ENCODE measurements at places on chromosomes 12 and 14.

DNA sequence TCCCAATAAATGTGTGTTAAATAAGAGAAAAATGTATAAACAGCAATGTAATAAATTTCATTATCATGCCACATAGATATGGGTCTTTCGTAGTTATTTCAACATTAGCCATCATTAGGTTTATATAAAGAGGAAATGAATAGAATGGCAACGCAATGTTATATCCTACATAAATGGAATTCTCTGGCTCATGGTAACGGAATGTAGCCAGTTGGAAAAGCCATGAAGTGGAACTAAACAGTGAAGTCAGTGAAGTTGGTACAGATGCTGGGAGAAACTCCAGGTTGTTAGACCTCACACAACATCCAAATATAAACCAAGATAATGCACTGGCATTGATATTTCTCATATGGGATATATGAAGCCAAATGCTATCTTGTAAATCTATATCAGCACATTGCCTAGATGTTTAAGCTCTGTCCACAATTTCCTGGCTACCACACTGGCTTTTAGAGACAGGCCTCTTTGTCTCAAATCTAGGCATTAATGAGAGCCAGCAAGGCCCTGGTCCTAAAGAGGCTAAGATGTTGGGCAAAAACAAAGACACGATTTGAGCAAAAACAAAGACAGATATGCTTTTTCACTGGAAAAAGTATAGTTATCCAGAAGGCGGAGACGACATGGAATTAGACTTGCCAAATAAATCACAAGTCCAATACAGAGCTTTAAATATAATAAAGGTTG, 861.0 kb downstream of the RPS29 start:
- no peak for DNase-seq

- DNase-seq: no peak
Observed at GRCh38 chr14:89373185-89373584, 43.8 kb downstream of the FOXN3 start.

GRCh38 chr12:43675048-43675904, 83.3 kb downstream of the PUS7L start:
- peak; percentile 49 for DNase-seq

DNA sequence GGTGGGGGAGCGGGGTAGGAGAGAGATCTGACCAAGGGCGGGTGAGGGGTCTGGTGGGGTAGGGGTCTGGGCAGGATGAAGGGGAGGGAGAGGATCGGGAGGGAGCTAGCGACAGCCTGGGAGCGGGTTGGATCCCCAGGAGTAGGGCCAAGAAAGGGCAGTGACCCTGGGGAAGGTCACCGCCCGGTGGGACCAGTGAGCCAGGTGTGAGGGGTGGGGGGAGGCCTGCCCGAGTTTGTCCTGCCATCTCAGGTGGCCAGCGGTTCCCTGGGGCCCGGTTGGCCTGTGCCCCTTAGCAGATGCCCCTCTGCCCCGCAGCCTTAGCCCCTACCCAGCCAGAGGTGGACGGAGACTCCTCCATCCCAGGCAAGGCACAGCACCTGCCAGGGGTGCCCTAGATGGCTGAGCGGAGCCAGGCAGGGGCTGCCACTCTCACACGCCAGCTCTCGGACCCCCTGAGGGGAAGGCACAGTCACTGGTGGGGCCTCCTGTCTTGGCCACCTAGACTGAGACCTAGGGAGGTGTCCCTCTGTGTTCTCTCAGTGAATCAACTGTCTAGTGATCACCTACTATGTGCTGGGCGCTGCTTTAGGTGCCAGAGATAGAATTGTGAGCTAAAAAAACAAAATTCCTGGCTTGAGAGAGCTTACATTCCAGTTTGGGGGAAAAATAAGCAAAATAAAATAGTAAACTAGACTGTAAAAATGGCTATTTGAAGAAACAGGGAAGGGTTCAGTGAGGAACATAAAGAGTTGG, 629 bp upstream of the TTC7B start:
- DNase-seq: no peak

DNA sequence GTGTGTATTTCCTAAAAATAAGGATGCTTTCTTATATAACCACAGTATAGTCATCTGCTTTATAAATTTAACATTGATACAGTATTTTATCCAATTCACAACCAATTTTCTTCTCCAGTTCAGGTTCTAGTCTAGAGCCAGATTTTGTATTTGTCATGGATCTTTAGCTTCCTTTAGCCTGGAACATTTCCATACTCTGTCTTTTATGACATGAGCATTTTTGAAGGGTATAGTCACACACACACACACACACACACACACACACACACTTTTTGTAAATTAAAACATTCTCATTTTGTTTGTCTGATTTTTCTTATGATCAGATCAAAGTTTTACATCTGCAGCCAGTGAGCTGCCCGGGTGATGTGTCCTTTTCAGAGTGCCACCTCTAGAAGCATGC, 25.4 kb downstream of the CGRRF1 start:
- DNase-seq: no peak

- no peak for DNase-seq
Observed at GRCh38 chr12:106594447-106594846, 11.6 kb downstream of the RFX4 start.

DNA sequence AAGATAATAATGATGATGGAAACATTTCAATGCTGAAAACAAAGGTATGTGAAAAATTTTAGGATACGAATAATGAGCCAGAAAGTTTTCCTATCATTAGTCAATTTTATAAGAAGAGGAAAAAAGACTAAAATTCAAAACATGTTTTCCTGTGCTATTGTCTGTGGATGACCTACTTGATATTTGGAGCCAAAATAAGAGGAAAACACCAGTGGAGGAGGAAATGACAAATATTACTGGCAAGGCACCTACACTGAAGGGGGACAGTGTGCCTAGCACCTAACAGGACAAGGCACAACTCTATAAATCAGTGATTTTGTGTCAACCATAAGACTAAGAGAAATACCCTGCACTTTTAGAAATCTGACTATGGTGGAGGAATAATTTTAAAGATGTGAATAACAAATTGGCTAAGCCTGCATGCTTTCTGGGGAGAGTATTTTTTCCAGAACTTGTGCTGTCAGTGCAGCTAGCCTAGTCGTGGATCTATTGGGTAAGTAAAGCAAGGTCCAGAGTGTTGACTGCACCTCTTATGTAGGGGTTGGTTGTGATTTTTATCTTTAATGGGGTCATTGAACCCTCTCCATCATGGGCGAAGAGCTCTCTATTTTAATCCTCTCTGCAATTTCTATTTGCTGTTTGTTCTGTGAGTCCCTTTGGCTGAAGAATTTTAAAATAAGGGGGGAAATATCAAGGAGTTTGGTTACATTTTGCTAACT, 398.0 kb downstream of the TMTC2 start:
- DNase-seq: no peak

DNA sequence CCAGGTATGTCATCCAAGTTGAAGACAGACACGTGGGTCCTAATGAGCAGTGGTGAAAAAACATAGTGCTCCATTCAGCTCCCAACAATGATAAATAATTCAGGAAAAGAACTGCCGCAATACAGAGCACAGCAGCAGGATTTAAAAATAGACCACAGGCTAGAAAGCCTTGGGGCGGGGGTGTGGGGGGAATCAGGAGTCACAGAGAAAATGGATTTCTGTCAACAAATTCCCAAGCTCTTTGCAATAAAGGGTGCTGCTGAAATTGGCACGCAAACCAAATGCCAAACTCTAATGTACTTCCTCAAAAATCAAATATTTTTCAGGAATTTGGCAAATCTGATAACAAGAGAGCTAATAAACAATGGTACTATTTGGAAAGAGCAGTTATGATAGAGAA, 58.6 kb downstream of the R3HDM2 start:
- peak; percentile 39 for DNase-seq

DNA sequence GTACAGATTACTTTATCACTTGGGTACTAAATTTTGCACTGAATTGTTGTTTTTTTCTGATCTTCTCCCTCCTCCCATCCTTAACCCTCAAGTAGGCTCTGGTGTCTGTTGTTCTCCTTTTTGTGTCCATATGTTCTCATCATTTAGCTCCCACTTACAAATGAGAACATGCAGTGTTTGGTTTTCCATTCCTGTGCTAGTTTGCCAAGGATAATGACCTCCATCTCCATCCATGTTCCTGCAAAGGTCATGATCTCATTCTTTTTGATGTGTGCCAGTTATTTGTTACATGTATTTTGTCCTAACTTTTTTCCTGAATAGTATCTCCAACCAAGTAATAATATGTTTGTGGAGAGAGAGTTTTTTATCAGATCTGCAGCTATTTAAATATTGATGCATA, 44.2 kb downstream of the A2M start:
- DNase-seq: no peak

GRCh38 chr12:49873361-49873934, 30.3 kb downstream of the FAIM2 start:
- DNase-seq: no peak

DNA sequence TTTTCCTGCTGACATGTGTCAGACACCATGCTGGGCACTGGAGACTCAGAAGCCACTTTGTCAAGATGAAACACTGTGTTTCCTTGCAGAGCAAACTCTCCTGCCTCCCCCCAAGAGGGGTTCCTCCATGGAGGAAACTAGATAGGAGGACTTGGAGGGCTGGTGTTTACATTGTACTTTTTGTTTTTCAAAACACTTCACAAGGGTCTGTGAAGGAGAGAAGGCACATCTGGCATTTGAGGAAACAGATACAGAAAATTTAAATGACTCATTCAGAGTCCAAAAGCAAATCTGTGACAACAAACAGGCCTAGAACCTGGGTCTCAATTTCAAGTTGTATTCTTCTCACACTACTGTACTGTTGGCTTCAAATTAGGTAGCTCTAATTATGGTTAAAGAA, 6.7 kb upstream of the CDKL1 start:
- no peak for DNase-seq

DNA sequence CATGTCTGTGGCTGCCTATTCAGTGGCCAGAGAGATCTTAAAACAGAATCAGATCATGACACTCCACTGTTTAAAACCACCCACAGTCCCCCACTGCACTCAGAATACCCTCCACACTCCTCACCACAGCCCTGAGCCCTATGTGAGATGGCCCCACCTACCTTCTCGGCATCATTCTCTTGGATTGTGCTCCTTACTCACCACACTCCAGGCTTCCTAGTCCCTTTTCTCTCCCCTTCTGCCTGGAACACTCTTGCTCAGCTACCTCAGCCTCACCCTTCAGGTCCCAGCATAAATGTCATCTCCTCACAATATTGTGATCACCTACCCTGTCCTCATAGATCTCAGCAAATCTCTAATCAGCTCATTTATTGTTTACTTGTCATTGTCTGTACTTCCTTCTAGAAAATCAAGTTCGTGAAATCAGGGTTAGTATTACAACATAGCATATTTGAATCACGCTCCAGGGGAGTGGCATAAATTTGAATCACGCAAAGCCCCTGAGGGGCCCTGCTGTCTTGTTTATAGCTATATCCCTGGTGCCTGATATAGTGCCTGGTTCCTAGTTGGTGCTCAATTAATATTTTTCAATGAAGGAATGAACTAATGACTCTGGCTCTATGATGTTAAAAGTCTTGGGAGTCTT, 42.8 kb downstream of the SLC35F4 start:
- no peak for DNase-seq

DNA sequence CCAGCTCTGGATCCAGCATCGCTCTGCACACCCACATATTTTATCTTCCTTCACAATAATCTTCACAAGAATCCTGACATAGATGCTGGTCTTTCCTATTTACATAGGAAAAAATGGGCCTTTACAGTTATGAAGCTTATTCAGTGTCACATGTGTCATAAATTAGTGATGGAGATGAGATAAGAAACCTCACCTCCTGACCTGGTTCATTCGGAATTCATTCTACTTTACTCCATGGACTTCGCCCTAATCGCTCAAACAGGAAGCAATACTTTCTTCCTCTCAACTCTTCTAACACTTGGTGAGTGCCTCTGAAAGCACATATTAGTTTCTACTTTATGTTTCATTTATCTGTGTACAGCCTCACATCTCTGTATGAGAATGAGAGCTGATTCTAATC, 12.0 kb upstream of the SINHCAF start:
- no peak for DNase-seq

- DNase-seq: no peak
Observed at GRCh38 chr14:104526723-104527645, 52.6 kb upstream of the C14orf180 start.

DNA sequence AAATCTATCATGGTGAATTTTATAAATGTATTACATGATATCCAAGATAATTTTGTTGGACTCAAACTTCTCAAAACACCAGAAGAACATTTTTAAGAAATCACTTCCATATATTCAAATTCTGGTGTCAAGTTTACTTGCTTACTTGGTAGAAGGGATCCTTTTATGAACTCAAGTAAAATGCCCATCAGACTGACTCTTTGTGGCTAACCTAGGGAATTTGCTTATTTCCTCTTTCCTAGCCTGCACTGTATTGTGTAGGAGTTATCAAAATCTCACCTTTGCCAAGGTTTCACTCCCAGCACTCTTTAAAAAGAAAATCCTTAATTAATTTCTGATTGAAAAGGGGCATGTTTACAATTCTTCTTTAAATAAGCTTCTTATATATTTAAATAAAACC, 196.5 kb downstream of the DUSP6 start:
- DNase-seq: no peak

- DNase-seq: no peak
Observed at GRCh38 chr12:108573317-108573716, 10.9 kb downstream of the ISCU start.

DNA sequence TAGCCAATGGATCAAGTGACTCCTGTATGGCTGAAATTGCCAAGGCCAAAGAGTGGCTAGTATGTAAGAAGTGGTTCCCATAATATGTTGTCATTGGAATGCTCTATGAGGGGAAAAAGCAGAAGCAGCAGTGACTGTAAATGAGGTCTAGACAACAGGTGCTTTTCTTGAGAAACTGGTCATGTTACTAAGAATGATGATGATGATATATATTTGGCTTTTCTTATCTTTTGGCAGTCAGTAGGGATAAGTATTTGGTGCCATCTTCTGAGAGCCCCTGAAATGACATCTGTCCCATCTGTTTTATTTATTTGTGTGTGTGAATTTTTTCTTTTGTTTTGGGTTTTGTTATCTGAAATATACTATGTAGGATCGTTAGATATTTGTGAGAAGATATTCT, 141.7 kb downstream of the SYT1 start:
- peak; percentile 20 for DNase-seq

- no peak for DNase-seq
Observed at GRCh38 chr12:132310181-132311040, 19.0 kb downstream of the GALNT9 start.

GRCh38 chr14:23090254-23090636, 4.7 kb downstream of the ACIN1 start:
- DNase-seq: no peak

- no peak for DNase-seq
Observed at GRCh38 chr14:72023128-72024042, 91.2 kb downstream of the RGS6 start.

- DNase-seq: no peak
Observed at GRCh38 chr14:68377006-68377405, 415.9 kb downstream of the ZFP36L1 start.

- DNase-seq: no peak
Observed at GRCh38 chr12:80272387-80272915, 171.6 kb upstream of the PTPRQ start.

GRCh38 chr14:53380867-53381225, 227.7 kb upstream of the DDHD1 start:
- DNase-seq: no peak

GRCh38 chr12:93823616-93824391, 146.6 kb downstream of the CRADD start:
- DNase-seq: no peak

GRCh38 chr12:29463198-29463597, 34.3 kb downstream of the OVCH1 start:
- DNase-seq: no peak
